ENCODE measurements at places on chromosomes 6 and 20. TPM values are rescaled to one million over a fixed set of nuclear protein-coding genes. Genes with fewer than 3 reads are reported as not detected.

TGM3 gene
- not detected for total RNA-seq

DNA sequence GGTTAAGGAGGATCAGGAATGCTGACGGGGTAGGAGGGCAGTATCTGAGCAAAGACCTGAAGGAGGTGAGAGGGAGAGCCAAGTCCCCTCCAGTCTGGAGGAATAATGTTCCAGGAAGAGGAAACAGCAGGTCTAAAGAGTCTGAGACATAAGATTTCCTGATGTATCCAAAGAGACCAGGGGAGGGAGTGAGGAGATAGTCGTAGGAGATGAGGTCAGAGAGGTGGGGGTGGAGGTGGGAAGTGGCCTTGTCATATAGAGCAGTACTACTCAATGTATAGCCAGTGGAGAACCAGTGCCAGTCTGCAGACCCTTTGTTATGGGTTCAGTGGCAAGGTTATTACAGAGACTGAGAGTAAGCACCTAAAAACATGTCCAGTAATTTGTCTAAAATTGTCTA, 130.6 kb downstream of the COL9A1 start:
- DNase-seq: no peak
- H3K36me3 ChIP-seq: no peaks in the 10 kb centered on the region
- no peaks in the 10 kb centered on the region for H3K27me3 ChIP-seq
- H3K27ac ChIP-seq: no peak overlapping the region

DNA sequence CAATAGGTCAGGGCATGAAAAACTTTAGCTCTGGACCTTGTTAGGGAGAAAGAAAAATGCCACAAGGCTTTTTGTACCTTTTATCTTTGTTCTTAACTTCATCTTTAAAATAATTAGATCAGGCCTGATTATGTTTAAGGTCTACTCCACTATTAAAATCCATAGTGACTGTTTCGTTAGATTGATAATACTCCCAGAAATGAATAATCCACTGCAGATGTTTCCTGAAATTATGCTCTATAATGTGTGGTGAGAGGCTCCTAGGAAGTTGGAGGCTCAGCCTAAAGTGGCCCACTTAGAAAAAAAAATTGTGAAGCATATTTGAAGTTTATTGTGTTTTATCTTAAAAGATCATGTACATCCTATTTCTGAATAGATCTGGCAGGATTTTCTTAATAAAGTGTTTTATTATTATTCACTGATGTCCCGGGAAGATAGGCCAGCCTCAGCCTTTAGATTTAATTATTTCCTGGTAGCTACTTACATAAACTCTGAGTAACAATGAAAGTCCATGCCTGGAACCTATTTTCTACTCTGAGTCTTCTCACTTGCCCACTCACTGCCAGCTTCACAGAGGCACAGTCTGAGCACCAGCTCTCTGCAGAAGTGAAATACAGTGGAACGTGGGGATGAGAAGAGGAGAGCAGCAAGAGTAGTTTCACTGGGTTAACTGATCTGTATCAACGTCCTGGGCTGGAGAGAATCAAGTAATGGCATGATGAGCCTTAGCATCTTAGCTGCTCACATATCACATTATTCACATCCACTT, 126.8 kb upstream of the TMEM170B start:
- no peak overlapping the region for H3K4me3 ChIP-seq
- no peaks in the 10 kb centered on the region for H3K36me3 ChIP-seq
- no peaks in the 10 kb centered on the region for H3K4me1 ChIP-seq
- H3K27ac ChIP-seq: no peak overlapping the region

GRIK2 gene
- total RNA-seq: not detected

BHLHE23 gene
- total RNA-seq: not detected

DNA sequence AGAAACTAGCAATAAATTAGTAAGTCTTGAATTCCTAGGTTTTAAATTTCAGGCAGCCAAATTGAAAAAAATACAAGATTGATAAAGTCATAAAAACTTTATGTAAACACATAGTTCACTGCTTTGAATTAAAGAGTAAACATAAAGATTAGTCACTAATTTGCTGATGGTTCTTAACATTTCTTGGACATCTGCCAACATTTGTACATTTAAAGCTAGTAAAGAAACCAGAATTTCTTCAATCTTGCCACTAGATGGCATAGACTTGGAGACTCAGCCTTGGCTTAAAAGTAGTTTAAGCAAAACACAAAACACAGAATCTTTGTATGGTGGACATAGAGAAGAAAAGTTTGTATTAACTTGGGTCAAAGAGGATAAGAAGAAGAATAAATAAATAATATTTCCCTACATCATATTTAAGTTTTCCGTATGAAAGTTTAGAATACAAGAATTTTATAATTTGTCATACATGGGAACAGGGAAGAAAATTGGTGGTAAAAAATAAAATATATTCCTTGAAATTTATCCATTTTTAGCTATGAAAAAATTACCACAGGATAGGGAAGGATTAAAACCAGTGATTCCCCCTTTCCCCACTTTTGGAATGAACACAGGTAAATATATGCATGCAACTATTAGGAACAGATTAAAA, 41.7 kb upstream of the FAM135A start:
- H3K27ac ChIP-seq: no peak overlapping the region
- no peaks in the 10 kb centered on the region for H3K4me1 ChIP-seq

DNA sequence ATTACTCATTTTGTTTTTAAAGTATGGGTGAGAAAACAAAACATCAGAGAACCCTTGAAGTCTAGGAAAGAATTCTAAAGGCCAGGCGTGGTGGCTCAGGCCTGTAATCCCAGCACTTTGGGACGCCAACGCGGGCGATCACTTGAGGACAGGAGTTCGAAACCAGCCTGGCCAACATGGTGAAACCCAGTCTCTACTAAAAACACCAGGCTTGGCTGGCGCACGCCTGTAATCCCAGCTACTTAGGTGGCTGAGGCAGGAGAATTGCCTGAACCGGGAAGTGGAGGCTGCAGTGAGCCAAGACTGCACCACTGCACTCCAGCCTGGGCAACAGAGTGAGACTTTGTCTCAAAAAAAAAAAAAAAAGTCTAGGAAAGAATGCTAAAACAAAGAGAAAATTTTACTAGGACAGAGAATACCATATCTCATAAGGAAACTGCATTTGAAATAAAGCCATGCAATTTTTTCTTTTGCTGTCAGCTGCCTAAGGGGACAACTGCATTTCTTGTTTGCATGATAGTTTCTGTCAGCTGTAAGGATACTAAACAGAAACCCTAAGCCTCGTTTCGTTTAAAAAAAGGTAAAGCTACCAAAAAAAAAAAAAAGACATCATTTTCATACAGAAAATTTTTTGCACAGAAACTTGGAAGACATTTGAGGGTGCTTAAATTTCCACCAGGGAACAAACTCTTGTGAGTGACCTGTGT, 32.1 kb downstream of the SMLR1 start:
- DNase-seq: no peak
- no peaks in the 10 kb centered on the region for H3K27me3 ChIP-seq
- no peak overlapping the region for H3K4me3 ChIP-seq

GPR63 gene
- total RNA-seq: 1.6 TPM

GRCh38 chr20:8007490-8007889, 12.1 kb downstream of the TMX4 start:
- no peak overlapping the region for H3K27ac ChIP-seq
- H3K27me3 ChIP-seq: no peaks in the 10 kb centered on the region
- DNase-seq: no peak

GRCh38 chr6:30066577-30067459, at the start of gene PPP1R11:
PPP1R11 (plus strand) TSS chr6:30067198; CDS start chr6:30067411, 213 bp downstream.
- H3K36me3 ChIP-seq: peaks cover 28% of the 10 kb centered on the region
- H3K4me3 ChIP-seq: peak within 1 kb of the TSS; percentile 95
- peak within 1 kb of the TSS; percentile 98 for H3K27ac ChIP-seq
- H3K4me1 ChIP-seq: peaks cover 44% of the 10 kb centered on the region
- no peaks in the 10 kb centered on the region for H3K27me3 ChIP-seq
- peak; percentile 98 for DNase-seq

GRCh38 chr6:89944181-89944755, 50.0 kb downstream of the GJA10 start:
- H3K36me3 ChIP-seq: no peaks in the 10 kb centered on the region
- DNase-seq: no peak
- H3K4me3 ChIP-seq: no peak overlapping the region
- no peak overlapping the region for H3K27ac ChIP-seq
- H3K4me1 ChIP-seq: peaks cover 14% of the 10 kb centered on the region
- no peaks in the 10 kb centered on the region for H3K27me3 ChIP-seq

GRCh38 chr6:20778459-20778858, 244.2 kb downstream of the CDKAL1 start:
- no peak overlapping the region for H3K27ac ChIP-seq
- H3K4me1 ChIP-seq: no peaks in the 10 kb centered on the region
- H3K27me3 ChIP-seq: no peaks in the 10 kb centered on the region

DEFB132 gene
- not detected for total RNA-seq

DEF6 gene
- 73.0 TPM for total RNA-seq

GRCh38 chr6:43496370-43497128, 13.6 kb downstream of the LRRC73 start:
- no peaks in the 10 kb centered on the region for H3K27me3 ChIP-seq
- no peak for DNase-seq
- peaks cover 22% of the 10 kb centered on the region for H3K4me1 ChIP-seq
- no peak overlapping the region for H3K4me3 ChIP-seq

- peak overlapping the region; percentile 73 for H3K27ac ChIP-seq
- DNase-seq: no peak
- peak overlapping the region; percentile 79 for H3K4me3 ChIP-seq
- no peaks in the 10 kb centered on the region for H3K27me3 ChIP-seq
Observed at GRCh38 chr6:153001767-153002612, 519 bp downstream of the MTRF1L start.

XKR7 gene
- not detected for total RNA-seq

GRCh38 chr6:14660806-14661579, 543.4 kb downstream of the CD83 start:
- no peak for DNase-seq
- no peaks in the 10 kb centered on the region for H3K27me3 ChIP-seq
- no peaks in the 10 kb centered on the region for H3K36me3 ChIP-seq
- no peak overlapping the region for H3K27ac ChIP-seq

DNA sequence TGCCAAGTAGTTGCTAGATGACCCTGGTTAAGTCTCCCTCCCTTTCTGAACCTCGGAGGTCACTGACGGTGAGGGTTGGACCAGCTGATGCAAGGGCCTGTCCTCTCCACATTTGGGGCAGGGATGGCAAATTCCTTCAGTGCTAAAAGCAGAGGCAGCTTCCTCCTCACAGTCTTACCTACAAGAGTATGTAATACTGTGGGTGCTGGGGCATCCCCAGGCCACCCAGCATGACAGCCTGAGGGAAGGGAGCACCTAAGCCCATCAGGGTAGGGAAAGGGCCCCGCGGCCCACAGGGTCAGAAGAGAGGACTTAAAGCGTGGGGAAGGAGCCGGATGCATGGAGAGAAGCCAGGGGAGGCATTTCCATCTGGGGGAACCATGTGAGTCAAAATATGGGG, 38.0 kb downstream of the TGM3 start:
- H3K27ac ChIP-seq: no peak overlapping the region
- DNase-seq: no peak
- no peaks in the 10 kb centered on the region for H3K36me3 ChIP-seq
- H3K4me3 ChIP-seq: no peak overlapping the region
- H3K27me3 ChIP-seq: no peaks in the 10 kb centered on the region

DNA sequence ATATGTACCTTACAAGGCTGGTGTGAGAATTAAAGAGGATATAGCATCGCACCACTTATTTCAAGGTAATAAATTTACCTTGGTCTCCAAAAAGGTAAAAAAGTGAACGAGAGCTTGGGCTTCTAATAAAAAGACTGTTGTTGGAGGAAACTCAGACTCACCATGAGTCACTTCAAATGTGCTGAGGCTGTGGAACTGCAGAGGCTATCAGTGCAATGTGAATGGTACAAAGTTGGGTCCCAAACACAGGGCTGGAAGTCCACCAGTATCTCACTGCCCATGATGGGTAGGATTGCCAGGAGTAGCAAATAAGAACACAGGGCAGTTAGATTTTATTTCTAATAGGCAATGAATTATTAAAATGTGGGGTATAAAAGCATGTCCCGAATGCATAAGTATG, 200.6 kb downstream of the MAFB start:
- DNase-seq: no peak
- H3K27me3 ChIP-seq: no peaks in the 10 kb centered on the region

DNA sequence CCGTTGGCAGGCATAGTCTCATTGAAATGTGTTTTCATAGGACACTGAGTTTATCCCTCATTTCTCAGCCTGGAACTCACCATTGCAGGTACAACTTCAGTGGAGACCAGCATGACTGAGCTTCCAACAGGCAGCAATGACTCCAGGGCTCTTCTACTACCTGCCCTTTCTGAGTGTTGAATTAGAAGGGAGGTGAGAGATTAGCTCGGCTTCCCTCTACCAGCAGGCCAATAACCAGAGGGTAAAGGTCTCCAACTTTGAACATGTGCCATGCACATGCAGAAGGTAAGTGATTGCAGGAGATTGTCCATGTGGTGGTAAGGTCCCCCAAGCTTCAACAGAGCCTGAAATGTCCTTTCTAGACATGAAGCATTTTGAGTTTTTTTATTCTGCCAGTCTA, 233.8 kb upstream of the SUPT3H start:
- no peak overlapping the region for H3K4me3 ChIP-seq
- H3K27ac ChIP-seq: no peak overlapping the region
- H3K27me3 ChIP-seq: no peaks in the 10 kb centered on the region
- DNase-seq: no peak
- no peaks in the 10 kb centered on the region for H3K36me3 ChIP-seq

WFDC5 gene
- total RNA-seq: not detected

MRPS18A gene
- total RNA-seq: 60.6 TPM

DNA sequence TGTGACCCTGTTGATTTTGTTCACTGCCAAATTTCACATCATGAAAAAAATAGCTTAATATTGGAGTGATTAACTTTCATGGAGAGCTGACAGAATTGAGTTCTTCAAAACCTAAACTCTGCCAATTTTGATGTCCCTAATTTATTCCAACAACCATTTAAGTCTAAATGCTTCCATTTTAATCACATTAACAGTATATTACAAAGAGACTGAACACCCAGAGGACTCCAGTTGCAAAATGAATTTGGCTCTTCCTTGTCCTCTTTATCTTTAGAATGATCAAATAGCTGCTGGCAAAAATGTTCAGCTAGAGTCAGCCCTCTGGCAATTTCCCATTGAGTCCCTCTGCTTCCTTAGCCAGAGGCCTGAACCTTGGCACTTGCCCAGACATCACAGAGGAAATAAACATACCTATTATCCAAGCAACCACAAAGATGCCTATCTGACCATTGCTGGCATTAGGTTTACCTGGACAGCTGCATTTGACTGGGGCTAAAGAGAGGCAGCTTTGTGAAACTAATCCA, 299.0 kb upstream of the STXBP5 start:
- no peaks in the 10 kb centered on the region for H3K4me1 ChIP-seq
- H3K27me3 ChIP-seq: no peaks in the 10 kb centered on the region
- H3K27ac ChIP-seq: no peak overlapping the region
- no peak overlapping the region for H3K4me3 ChIP-seq
- no peak for DNase-seq

POU5F1 gene
- total RNA-seq: not detected

- H3K27me3 ChIP-seq: no peaks in the 10 kb centered on the region
- no peak overlapping the region for H3K27ac ChIP-seq
- H3K4me1 ChIP-seq: peaks cover 46% of the 10 kb centered on the region
- H3K36me3 ChIP-seq: no peaks in the 10 kb centered on the region
- DNase-seq: no peak
Observed at GRCh38 chr6:89350281-89350966, 2.1 kb downstream of the UBE2J1 start.

All from CD8-positive, alpha-beta memory T cell (primary cell).